T-helper 22 cell (primary cell): ENCODE measurements at places on chromosomes 1 and 21.
A peak's percentile ranks its signal among the peaks of the same experiment; 100 is the strongest.

GRCh38 chr1:92929461-92929860 is 31.8 kb downstream of the DIPK1A start:
- DNase-seq, result no peak

DNA sequence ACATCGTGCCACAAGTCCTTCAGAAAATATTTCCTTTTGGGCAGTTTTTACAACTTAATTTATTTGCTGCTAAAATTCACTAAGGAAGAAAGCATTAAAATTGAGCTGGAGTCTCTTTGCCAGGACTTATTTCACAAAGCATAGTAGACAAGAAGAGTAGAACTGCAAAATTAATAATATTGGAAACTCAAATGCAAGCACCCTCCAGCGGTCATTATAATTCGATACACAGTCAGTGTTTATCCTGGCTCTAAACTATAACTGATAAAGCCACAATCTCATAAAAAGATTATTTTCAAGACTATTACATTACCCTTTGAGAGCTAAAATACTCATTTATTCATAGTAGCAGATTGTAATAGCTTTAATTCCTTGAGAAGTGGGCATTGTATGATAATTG is 655.4 kb downstream of the RWDD3 start:
- no peak for DNase-seq

- DNase-seq, result no peak
Observed at GRCh38 chr1:109214695-109215623, 1.2 kb downstream of the SARS1 start.

DNA sequence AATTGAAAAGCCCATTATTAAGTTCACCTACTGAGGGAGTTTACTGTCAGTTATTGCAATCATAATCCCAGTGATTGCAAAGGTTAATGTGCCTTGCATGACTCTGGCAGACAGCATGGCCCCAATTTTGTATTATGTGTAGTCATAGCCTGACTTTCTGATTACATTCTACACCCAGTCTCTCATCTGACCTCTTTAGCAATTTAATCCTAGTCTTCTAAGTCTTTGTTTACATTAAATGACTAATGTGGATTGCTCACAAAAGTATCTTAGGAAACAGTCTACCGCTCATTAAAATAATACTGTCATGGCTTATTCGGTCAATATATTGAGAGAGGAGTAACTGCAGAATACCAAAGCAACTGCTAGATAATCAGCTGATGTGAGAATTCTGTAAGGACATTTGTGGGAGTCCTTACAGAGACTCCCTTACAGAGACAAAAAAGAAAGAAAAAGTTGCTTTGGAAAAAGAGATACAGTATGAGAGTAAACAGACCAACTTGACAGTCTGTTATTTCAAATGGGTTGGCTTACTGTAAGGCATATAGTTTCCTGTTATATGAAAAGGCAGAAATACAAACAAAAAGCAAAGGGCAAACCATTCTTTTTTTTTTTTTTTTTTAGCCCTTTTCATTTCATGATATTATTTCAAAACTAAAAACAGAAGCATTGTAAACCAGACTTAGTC is 42.8 kb downstream of the SMG7 start:
- DNase-seq, result no peak

DNA sequence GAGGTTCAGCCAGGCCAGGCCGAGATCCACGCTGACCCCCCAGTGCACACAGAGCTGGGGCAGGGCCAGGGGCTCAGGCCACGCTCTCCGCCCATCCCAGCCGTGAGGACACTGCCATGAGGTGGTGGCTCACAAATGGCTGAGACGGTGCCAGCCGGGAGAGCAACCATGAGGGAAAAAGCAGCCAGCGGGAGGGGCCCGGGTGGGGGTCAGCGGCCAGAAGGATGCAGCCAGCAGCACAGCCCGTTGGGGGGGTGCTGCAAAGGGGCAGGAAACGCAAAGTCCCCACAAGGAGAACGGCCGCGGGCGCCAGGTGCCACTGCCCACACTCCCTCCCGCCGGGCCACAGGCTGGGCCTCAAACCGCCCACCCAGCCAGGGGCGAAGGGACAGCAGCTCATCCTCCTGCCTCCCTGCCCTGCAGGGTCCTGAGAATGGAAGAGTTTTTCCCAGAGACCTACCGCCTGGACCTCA is 8.3 kb downstream of the TTLL10 start:
- no peak for DNase-seq

DNA sequence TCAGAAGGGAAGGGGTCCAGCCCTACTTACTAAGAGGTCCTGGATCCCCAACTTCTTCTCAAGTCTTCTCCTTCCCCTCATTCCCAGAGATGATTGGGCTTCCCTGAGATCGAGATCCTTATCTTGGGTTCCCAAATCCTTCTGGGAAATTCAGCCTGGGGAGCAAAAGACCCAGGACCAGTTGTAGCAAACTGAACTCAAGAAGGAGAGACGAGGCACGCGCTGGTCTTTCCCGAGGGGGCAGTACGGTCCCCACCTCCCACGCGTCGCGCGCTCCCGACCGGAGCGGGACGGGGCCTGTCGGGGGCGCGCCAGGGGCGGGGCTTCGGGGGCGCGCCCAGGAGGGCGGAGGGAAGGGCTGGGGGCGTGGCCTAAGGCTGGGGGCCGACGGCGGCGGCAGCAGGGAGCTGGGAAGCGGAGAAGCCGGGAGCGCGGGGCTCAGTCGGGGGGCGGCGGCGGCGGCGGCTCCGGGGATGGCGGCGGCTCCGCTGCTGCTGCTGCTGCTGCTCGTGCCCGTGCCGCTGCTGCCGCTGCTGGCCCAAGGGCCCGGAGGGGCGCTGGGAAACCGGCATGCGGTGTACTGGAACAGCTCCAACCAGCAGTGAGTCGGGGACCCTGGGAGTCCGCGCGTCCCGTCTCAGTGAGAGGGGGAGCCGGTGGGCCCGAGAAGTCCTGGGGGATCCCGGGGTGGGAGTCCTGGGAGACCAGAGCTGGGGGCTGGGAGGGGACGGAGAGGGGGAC is at the start of gene EFNA3:
TSS of gene EFNA3 (plus strand) at position 369 of the 741 bp plus-strand sequence. CDS start at position 474, 105 bp downstream.
- peak; percentile 45 for DNase-seq

DNA sequence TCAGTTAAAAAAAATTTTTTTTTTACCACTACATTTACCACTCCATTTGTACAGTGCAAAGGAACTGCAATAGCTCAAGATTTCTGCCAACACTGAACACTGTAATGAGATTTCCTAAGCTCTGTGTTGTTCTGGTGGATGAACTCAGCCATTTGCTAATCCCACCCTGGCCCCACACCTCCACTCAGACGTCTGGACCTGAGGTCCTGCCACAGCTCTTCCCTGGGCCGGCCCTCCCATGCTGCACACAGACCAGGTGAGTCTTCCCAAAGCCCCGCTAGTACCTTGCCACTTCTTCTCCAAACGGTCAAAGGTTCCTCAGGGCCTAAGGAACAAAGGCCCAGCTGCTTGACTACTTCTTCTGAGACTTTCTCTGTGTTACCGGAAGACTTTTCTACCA is 56.4 kb downstream of the SLC45A1 start:
- no peak for DNase-seq

- no peak for DNase-seq
Observed at GRCh38 chr1:56284928-56285327, 294.4 kb downstream of the PLPP3 start.

GRCh38 chr1:198024782-198025181 is 107.6 kb downstream of the LHX9 start:
- no peak for DNase-seq

GRCh38 chr1:118302145-118302544 is 117.1 kb upstream of the SPAG17 start:
- no peak for DNase-seq

GRCh38 chr1:161398900-161399256 is 31.2 kb upstream of the CFAP126 start:
- DNase-seq, result no peak

- DNase-seq, result no peak
Observed at GRCh38 chr1:40404670-40405462, 31.3 kb downstream of the SMAP2 start.

DNA sequence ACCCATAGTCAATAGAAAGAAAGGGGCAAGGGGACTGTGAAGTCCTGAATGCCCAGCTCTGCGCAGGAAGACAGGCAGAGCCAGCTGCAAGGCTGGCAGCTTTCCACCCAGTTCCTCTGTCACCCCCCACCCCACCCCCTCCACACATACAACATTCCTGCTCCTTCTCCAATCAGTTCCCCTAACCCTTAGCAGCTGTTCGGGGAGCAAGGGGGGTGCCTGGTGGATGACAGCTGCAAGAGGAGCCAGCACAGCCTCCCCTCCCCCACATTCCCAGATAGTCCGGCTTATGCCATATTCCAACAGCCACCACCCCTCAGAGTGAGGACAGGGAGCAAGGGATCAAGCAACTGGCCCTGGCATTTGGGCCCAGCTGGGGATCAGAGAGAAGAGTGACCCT is 9.7 kb downstream of the ARHGEF2 start:
- no peak for DNase-seq

DNA sequence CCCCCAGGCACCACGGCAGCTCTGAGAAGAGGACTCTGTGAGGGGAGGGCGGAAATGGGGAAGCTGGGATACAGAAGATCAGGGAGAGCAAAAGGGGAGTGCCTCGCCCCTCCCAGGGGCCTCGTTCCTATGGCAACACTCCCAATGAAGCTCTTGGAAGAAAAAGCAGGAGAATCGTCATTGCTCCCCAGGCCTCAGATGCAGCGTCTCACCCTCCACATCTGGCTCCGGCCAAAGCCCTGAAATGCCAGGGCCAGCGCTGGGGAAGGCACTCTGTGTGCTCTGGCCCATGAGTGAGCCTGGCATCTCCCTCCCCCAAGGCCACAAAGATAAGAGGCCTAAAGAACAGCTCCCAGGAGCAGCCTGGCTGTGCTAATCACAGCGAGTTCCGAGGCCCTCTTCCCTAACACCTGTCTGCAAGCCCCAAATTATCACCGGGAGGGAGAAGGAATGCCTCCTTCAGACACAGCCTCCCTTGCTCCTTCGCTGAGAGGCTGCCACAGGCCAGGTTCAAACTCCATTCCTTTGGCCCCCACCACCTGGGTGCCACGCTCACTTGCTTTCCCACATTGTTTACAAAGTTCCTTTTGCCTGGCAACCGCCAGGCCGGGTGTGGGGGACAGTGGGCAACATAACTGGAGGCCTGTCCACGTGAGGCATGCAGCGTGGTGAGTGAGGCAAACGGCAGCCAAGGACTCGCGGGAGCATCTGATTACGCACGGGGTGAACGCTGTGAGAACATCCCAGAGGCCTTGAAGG is 27.8 kb downstream of the ECE1 start:
- no peak for DNase-seq

- no peak for DNase-seq
Observed at GRCh38 chr1:67759692-67760029, 73.6 kb downstream of the GNG12 start.

DNA sequence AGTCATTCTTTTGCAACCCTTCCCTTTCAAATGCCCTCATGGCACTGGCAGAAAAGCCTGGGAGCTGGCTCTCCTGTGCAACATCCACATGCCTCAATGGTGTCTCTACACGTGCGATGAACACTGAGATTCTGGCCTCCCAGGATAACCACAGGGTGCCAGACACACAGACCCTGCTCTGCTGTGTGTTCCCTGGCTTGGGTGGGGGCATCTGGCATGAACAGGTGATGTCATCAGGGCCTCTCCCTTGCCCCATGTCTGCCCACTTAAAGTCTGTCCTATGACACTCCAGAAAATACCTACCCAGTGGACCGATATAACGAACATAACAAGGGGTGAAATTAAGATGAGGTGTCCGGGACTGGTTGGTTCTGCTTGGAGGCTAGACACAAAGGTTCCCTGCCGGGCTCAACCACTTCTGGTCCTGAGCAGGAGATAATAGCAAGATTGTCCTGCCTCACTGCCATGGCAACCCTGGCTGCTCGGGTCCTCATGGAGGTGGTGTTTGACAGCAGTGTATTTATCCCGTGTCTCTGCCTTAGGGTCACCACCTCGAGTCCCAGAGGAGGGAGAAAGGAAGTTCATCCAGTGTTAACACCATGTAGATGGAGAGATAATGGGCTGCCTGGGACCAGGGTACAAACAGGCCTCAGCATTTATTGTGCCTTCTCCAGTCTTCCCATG is 19.3 kb downstream of the INSRR start:
- DNase-seq, result no peak

- DNase-seq, result no peak
Observed at GRCh38 chr1:39900662-39901463, 854 bp downstream of the MYCL start.

GRCh38 chr1:208040821-208041297 is 129.9 kb upstream of the CD34 start:
- no peak for DNase-seq

- DNase-seq, result no peak
Observed at GRCh38 chr1:91672601-91673161, 172.0 kb downstream of the CDC7 start.

DNA sequence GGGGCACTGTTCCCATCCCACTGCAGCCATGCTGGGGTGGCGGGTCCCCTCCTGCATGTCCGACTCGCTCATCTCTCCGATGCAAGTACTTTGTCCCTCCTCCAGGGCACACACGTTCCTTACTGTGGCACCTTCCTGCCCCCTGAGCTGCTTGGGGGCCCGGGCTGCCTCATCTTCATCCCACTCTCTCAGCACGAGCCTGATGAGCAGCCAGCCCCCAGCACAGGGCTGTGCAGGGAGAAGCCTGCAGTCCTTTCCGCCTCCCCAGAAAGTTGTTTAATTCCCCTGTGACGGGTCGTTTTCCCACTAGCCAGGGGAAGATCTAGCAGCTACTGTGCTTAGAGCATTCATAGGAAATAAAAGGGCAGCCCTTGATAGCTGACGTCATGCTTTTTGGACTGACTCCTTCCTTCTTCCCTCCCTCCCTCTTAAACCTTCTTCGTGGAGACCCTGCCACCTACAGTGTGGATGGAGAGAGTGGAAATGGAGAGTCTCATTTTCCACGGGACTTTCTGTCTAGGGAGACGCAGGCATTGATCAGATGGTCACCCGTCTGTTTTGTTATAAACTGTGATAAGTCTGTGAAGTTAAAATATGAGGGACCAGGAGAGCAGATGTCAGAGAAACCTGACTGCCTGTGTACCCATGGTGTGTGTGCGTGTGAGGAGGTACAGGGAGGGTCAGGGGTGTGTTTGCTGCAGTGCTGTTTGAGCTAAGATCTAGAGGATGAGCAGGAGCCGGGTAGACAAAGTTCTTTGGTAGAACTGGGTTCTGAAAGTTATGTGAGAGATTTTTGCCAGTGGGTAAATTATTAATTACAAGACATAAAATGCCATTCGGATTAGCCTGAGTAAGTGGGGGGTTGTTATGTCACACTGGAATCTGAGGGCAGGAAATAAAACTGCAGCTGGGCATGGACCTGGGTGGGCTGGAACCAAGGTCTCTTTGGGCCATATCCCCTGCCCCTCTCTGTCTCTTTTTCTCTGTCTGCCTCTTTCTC is 34.3 kb downstream of the GPR137B start:
- no peak for DNase-seq

GRCh38 chr1:1616045-1616790 is 918 bp downstream of the MIB2 start:
- DNase-seq, result peak; percentile 27

GRCh38 chr1:93751377-93752250 is 70.0 kb upstream of the BCAR3 start:
- no peak for DNase-seq

DNA sequence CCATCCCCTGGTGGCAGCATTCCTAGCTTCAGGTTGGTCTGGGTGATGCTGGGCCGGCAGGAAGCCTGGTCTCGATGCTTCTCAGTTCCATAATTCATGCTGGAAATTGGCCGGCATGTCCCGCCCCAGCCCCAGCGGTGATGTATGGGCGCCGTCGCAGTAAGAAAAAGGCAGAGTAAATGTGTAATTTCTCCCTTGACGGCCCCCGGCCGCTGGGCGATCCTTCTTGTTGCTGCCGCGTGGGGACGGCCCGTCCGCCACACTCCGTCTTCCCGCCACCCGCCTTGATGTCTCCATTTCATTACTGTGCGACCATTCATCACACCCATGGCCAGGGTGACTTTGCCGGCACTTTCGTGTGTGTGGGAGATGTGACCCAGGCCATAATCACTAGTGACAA is 8.5 kb downstream of the DMAP1 start:
- no peak for DNase-seq
